Skeletal muscle cell (primary cell): ENCODE measurements at places on chromosomes 6 and 20.

DNA sequence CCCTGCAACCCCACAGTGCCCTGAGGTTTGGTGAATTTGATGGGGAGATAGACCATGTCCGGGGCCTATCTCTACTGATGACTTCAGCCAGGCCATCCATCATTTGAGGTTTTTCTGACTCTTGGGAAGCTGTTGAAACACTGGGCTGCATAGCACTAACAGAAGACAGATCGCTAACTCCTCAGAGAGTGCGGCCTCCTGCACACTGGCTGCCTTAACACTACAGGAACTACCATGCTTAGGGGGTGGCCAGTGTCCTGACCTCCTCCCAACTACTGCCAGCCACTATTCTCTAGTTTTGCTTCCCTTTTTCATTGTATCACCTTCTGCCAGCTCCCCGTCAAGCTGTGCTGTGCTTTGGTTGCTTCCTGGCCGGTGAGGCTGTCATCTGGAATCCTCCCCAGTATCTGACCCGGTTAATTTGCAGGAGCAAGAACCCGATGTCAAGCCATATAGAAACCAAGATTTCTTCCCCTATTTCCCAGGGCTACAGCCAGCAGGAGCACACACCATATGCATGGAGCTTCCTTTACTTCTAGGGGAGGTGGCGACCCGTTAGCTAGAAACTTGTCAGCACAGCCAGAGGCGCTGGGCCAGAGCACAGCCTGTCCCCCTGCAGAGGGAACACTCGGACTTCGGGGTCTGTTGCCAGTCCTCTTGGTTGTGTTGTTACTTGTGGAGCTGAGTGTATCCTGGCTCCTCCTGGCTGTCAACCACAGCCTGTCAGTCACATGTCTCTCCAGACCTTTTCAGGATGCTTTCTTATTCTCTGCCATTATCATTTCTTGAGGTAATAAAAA, 57.3 kb upstream of the TRAF3IP2 start:
- no peak for DNase-seq

- no peak for DNase-seq
Observed at GRCh38 chr6:149962461-149963211, 1.1 kb upstream of the ULBP1 start.

DNA sequence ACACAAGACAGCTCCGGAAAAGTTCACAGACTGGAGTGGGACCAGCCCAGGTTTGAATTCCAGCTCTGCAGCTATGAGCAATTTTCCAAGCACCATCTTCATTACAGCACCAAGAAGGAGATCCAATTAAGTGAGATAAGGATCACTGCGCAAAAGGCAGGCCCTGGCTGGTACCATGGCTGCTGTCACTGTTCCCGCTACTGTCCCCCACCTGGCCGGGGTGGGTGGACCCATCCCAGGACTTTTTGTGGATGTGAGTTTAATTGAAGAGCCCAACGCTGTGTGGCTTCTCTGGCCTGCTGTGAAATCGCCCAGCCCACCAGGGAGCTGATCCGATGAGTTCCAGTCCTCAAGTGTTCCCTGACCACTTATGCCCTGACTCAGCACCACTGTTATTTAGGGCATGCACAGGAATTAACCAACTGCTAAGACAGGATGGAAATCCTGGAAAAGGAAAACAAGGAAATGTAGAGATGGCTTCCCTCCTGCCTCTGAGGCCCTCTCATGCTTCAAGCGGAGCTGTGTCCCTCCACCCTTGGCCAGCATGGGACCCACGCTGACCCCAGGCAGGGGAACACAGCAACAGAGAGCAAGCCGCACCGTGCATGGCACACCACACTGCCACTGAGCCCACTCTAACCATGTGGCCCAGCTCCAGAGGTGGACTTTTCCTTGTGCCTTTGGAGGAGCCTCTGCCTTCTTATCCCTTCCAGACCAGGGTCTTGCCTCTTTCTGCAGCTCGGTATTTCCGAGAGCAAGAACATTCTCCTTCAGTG, 150.0 kb upstream of the CST7 start:
- DNase-seq = no peak

DNA sequence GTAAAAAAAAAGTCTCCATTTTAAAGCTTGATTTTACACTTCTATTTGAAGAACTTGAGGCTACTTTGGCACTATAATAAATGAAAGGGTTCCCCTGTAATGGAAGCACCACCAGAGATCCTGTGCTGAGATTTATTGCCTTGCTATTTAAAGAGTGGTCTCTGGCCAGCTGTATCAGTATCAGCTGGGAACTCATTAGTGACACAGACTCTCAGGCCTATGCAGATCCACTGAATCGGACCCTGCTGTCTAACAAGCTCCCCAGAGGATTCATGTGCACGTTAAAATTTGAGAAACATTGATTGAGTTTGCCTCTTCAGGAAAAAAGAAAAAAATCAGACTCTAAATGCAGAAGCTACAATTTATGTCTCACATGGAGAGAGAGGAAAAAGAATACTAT, 299.9 kb upstream of the BMP2 start:
- DNase-seq = no peak

DNA sequence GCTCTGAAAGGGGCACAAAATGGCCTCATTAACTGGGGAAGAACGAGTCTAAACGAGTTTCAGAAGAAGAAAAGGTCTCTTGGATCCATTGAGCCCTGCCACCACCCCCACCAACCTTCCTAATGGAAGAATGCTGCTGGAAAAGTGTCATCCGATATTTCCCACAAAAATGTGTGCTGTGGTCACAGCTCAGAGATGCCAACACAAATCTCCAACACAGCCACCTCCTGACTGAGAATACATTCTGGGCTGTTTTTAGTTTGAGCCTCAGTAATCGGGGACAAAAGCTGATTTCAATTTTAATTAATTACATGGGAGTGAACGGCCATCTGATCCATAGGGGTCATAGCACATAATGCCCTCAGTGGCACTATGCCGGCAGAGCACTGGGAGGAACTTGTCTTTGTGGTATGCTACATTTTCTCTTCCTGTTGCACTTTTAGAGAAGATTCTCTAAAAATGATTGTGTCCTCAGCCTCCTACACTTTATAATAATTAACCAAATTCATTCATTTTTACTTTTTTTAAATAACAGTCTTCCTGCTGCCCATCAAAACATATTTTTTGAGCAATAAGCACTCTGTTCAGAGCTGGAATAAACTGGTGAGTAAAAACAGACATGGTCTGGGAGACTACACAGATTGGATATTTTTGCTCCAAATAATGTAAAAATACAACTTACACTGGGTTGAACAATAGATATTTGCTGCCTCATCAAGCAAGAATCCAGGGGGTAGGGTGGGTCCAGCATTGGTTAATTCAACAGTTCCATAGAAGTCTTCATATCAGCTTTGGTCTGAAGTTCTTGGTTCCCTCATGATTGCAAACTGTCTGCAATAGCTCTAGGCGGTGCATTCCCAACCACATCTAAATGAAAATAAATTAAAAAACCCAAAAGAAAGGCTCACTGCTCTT, 143.6 kb upstream of the TMEM170B start:
- no peak for DNase-seq

GRCh38 chr20:44034965-44035635, 120.4 kb downstream of the TOX2 start:
- no peak for DNase-seq

- no peak for DNase-seq
Observed at GRCh38 chr6:33851959-33852358, 48.2 kb upstream of the MLN start.

- DNase-seq = no peak
Observed at GRCh38 chr6:35428421-35429149, 23.6 kb upstream of the FANCE start.

- no peak for DNase-seq
Observed at GRCh38 chr20:46349742-46350056, 41.4 kb upstream of the CDH22 start.

- no peak for DNase-seq
Observed at GRCh38 chr6:122200440-122200839, 199.0 kb upstream of the HSF2 start.

GRCh38 chr20:9503526-9504245, 10.7 kb upstream of the LAMP5 start:
- DNase-seq = no peak

- no peak for DNase-seq
Observed at GRCh38 chr20:33560026-33560425, 70.1 kb downstream of the CBFA2T2 start.
